ENCODE measurements at places on chromosomes 13 and 19.

DNA sequence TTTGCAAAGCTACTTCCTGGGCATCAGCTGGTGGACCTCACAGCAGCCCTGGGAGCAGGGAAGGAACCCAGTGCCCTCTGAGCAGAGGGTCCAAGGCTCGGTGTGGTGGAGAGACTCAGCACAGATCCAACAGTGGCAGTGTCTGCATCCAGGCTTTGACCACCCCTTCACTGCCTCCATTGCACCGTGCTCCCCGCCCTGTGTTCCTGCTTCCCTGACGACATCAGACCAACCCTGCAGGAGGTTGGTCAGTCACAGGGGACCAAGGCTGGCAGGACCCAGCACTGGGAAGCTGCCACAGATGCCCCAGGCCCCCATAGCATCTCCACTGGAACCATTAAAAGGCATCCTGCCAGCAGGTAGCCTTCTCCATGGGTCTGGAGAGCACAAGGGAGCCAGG lies 7.8 kb upstream of the VSTM2B start:
- DNase-seq = no peak

DNA sequence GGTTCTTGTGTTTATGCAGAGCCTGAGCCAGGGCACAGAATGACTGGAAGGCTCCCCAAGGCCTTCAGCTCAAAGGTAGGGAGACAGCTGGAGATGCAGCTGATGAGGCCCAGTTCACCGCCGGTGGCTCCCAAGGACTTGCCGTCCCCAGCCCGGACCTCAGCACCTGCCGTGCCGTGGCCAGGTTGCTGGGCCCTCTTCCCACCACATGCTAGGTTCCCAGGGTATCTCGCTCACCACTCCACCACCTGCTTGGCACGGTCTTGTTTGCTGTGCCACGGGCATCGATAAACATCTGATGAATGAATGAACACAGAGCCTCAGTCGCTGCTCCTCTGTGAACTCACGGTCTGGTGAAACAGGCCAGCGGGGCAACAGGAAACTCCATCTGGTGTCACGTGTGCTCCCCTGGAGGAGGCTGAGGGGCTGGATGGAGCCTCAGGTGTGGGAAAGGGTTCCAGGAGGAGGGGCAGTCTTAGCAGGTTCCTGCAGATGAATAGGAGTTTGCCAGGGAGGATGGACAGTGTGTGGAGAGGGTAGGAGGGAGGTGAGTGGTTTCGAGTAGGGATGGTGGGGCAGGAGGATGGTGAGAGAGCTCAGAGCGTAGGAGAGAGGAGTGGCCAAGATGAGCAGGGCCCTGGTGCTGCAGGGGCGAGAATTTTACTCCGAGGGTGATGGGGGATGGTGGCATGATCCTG lies 3.6 kb upstream of the KLK14 start:
- DNase-seq = no peak

GRCh38 chr19:17997969-17998826 lies 9.8 kb upstream of the ARRDC2 start:
- DNase-seq = no peak

GRCh38 chr19:17775245-17775927 lies 19.6 kb upstream of the B3GNT3 start:
- DNase-seq = no peak

- no peak for DNase-seq
Observed at GRCh38 chr13:109500146-109500773, 286.1 kb downstream of the IRS2 start.

DNA sequence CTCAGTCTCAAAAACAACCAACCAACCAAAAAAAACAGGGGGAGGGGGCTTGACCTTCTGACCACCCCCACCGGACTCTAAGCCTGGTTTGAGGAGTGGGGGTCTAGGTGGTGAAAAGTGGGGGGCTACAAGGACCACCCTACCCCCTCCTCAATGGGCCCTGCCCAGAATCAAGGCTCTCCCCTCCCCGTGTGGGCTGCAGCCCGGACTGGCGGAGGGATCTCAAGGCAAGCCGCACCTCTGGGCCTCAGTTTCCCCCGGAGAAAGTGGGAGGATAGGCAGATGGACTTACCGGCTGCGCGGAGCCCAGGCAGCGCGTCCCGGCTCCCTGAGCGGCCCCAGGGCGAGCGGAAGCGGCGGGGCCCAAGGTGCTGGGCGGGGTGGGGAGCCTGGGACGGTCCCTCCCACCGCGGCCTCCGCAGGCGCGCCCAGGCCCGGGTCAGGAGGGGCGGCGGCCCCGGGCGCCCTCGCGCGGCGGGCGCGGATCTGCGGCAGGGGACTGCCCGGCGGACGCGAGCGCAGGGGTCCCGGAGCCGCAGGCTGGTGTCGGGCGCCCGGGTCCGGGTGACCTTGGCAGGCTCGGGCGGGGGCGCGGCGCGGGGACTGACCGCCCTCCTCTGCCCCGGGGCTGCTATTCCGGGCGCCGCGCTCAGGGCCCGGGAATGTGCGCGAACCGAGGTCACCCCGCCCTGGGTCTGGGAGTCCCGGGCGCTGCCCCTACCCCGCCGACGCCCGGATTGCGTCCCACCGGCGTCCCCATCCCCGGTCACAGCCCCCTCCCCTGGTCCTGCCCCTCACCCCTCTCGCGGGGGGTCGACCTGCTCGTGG lies at the start of gene ADAMTSL5:
ADAMTSL5 (minus strand) TSS at position 349 of the 828 bp plus-strand sequence. CDS start 2,076 bp downstream, outside the sequence.
- peak; percentile 73 for DNase-seq

- no peak for DNase-seq
Observed at GRCh38 chr13:23639674-23640073, 69.5 kb downstream of the TNFRSF19 start.

DNA sequence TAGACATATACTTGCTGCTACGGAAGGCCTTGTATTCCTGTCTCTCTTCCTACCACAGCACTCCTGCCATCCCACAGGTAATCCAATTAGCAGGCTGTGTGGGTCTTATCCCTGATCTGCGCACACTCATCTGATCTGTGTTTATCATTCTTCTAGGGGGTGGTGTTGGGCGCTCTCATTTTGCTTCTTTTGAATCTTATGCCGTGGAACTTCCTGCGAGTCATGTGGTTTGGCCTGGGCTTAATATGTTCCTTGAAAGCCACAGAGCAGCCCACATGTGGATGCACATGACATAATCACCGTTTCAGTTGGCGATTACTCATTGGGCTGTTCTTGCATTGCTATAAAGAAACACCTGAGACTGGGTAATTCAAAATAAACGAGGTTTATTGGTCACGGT lies 7.5 kb downstream of the RASA3 start:
- no peak for DNase-seq

DNA sequence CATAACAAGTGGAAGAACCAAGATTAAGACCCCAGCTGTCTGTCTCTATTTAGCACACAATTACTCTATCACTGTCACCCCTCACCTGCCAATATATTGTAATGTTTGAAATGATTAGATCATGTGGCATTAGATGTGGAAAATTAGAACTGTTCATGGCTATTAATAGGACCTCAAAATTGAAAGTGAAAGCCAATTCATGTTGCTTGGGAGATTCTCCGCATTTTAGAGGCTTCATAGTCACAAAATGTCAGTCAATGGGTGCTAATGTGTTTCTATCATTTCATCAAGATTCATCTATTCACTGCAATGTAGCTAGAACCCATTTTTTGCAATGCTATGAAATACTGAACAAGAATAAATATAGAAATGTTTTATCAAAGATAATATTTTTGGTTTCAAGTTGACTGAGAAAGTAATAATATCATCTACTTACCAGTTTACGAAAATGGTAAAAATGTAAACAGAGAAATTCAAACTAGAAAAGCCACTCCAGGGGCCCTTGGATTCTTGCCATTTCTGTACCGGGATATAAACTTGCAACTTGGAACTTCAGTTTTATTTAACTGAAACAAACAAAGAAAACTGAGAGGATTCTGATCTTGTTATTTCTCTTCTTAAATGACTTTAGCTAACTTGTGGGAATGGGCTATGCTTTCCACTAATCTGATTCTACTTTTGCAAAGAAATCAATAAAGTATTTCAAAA lies 388.6 kb downstream of the DCT start:
- no peak for DNase-seq

DNA sequence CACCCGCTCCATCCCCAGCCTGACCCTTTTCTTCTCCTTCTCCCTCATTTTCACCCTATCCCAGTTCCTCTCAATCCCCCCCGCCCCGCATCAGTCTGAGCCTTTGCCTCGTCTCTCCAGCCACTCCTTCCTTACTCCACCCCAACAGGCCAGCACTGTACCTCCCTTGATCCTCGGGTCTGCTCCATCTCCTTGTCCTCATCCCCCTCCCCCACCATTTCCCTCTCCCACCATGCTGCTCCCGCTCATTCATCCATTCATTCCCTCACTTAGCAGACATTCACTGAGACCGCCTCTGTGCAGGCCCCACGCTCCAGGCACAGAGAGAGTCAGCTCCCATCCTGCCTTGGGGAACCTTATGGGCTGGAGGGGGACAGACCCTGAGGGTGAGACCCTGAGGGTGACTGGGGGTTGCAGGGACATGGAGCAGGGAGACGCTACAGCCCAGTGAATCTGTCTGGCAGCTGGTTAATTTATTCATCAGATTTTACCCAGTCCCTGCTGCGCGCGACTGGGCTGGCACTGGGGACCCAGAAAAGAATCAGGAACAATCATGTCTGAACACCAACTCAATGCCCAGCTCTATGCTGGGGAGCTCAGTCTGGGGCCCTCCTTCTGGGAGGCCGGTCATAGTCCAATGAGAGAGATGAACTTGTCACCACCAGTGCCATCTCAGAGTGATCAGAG lies 881 bp downstream of the ARHGAP33 start:
- DNase-seq = no peak

DNA sequence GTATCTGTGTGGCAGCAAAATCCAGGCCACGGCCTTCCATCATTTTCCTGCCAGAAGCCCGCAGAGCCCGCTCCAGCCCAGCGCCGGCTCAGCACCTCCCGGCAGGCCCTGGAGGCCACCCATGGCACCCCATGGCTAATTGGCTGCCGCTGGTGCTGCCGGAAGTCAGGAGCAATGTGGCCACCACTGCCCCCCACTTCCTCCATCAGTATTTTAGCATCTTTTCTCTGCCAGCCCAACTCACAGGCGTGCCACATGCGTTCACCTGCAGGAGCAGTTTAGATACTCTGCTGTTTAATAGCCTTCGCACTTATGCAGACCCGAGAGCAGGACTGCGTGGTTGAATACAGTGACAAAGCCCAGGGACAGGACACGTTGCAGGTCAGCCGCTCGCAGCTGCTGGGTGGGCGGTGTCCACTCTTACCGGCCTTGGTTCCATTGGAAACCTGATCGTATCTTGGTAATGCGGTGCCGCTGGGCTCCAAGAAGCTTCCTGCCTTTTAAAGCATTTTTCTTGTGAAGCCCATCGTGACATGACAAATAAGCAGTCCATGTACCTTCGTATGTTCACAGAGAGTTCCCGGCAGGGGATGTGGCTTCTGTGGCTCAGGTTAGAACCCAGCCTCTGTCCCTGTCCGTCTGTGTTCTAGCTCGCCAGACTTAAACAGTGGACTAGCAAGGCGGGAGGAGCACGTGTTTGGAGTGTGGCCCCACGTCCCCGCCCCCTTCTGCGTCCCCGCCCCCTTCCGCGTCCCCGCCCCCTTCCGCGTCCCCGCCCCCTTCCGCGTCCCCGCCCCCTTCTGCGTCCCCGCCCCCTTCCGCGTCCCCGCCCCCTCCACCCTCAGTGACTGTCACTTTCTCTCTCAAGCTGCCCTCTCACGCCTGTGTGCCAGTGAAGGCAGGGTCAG lies 162.0 kb upstream of the SOX1 start:
- no peak for DNase-seq

GRCh38 chr13:34617473-34618083 lies 324.5 kb upstream of the NBEA start:
- DNase-seq = no peak

GRCh38 chr13:102399791-102400674 lies 1.8 kb downstream of the FGF14 start:
- DNase-seq = peak; percentile 20

GRCh38 chr19:41407271-41407670 lies 9.7 kb downstream of the BCKDHA start:
- DNase-seq = no peak

DNA sequence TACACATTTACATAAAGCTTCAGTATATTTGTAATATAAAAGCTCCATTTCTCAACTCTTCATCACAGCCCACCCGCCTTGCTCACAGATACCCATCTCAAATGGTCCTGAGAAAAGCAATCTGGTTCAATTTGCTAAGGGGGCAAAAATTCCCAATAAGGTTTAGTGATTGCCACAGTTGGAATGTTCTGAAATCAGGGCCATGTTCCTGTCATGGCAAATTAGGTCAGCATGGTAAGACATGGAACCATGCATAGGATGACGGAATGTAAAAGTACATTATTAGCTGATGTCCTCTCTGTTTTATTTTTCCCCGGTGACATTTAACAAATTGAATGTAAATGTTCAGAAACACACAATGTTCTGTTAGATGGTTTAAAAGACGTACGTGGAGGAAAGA lies 274.3 kb downstream of the MZT1 start:
- no peak for DNase-seq

DNA sequence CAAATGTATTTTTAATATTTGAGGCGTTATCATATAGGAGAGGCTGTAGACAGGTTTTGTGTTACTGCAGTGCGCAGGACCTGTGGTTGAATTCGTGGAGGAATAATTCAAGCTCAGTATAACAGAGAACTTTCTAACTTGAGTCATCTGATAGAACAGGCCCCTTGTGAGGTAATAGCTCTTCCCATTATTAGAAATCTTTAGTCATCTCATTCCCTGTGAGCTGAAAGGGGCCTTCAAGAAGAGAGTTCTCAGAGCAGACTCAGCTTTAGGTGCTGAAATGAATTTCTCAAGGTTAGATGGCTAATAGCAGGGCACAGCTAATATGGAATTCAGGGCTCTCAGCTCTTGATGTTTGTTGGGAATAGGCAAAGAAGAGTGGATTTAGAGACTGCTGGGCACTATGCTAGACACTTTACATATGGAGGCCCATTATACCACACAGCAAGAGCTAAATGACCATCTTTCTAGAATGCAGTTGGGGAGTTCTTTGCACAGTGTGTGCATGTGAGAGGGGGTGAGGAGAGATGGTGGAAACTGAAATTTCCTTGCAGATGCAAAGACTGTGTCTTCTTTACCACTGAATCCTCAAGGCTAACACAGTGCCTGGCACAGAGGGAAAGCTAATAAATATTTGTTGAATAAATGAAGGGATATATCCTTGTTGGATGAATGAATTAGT lies 89.5 kb downstream of the DGKH start:
- DNase-seq = peak; percentile 25

DNA sequence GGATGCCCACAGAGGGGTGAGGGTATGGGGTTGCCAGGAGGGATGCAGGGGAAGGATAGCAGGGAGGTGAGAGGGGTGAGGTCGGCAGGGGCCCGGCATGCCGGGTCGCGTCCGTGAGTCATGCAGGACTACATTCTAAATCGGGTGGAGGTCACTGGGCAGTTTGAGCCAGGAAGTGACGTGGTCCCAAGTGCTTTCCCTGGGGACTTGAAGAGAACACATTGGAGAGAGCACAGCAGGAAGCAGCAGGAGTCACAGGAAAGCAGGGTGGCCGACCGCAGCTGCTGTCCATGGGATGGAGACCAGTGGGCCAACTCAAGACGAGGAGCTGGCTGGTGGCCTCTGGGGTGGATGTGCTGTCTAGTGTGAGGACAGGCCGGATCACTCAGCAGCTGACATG lies 92.0 kb upstream of the WASF3 start:
- no peak for DNase-seq

- DNase-seq = peak; percentile 82
Observed at GRCh38 chr19:58009666-58010301, 7.2 kb upstream of the ZNF606 start.

GRCh38 chr19:917323-918151 lies at the start of gene KISS1R:
Gene KISS1R, plus strand, starts transcription at chr19:917333. Its CDS starts 170 bp downstream, at chr19:917503.
- DNase-seq = peak; percentile 75
